ENCODE measurements at places on chromosomes 1 and 21. TPM values are rescaled to one million over a fixed set of nuclear protein-coding genes. Genes with fewer than 3 reads are reported as not detected.

The ELAVL4 gene
- 39.6 TPM for polyA plus RNA-seq

The FOXD3 gene
- not detected for polyA plus RNA-seq

The FCGR2B gene
- not detected for polyA plus RNA-seq

The FAM163A gene
- polyA plus RNA-seq, result not detected

The FGGY gene
- 11.4 TPM for polyA plus RNA-seq

The CLEC20A gene
- 0.79 TPM for polyA plus RNA-seq

The UBE2G2 gene
- polyA plus RNA-seq, result 18.6 TPM

The SPRR2E gene
- polyA plus RNA-seq, result not detected
